HuH-7 (cell line): ENCODE measurements at places on chromosomes 2 and 18.

DNA sequence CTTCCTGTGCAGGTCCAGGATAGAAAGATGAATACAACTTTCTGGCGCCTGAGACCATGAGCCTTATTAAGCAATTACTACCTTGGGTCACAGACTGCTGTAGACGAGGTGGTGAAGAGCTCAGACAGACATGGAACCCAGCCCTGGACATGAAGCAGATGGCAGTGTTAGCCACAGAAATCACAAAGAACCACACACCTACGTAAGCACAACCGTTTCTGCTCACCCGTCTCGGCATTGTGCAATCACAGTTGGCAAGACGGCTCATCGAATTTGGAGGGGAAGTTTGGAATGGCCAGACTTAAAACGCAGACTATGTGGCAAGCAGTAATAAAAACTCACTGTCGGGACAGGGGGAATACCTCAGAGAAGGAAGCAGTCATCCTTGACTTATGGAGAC lies 24.3 kb upstream of the ASPRV1 start:
- DNase-seq, result no peak

GRCh38 chr2:44767691-44768090 lies 173.8 kb upstream of the SIX3 start:
- no peak for DNase-seq

GRCh38 chr2:73314441-73314840 lies 21.1 kb upstream of the EGR4 start:
- no peak for DNase-seq

DNA sequence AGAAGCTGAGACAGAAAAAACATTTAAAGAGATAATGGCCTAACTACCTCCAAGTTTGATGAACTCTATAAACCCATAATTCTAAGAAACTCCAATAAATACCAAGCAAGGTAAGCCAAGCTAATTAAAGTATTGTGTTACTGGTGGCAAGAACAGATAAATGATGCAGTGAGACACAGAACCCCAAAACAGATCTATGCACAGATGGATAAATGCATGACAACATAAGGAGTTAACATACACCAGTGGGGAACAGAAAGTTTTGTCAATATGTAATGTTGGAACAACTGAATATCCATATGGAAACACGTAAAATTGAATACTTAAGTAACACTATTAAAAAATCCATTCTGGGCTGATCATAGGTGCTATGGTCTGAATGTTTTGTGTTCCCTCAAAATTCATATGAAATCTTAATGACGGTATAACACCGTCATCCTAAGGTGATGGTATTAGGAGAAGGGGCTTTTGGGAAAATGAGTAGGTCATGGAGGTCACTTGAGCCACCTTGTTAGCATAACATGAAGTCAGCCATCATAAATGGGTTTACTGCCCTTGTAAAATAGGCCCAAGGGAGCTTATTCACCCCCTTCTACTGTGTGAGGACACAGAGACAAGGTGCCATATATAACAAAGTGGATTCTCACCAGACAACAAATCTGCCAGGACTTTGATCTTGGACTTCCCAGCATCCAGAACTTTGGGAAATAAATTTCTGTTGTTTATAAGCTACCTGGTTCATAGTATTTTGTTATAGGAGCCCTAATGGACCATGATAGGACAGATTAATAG lies 86.3 kb downstream of the SLC66A3 start:
- DNase-seq, result no peak

DNA sequence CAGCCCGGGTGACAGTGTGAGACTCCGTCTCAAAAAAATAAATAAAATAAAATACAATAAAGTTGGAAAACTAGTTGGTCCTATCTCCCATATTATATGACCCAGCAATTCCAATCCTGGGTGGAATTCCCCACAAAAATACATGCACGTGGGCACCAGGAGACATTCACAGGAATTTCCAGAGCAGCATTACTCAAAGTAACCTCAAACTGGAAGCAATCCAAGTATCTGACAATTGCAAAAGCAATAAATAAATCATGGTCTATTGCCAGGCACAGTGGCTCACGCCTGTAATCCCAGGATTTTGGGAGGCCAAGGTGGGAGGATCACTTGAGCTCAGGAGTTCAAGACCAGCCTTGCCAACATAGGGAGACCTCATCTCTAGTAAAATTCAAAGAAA lies 101.2 kb upstream of the MAP4K4 start:
- DNase-seq, result no peak

DNA sequence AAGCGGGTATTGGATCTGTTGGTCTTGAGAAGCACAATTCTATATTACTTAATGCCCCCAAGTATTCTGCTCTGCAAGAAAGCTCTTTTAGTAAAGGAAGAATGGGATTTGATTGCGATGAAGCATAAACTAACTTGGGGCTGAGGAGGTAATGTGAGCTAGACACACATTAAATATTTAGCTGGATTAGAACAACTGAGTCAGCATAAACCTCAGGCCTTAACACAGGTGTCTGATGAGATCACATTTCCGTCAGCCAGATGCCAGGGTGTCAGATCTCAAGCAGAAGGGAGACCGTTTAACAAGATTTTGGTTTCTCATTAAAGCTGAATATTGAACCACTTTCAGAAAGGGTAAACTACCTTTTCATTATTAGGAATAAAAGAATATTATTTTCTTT lies 94.5 kb downstream of the GYPC start:
- no peak for DNase-seq

- DNase-seq, result no peak
These were observed 19.1 kb upstream of the STPG4 start for GRCh38 chr2:47173986-47174732.
